ENCODE measurements at places on chromosomes 1 and 21.

- no peak for DNase-seq
Measured at GRCh38 chr1:212553676-212554075, 54.9 kb upstream of the ATF3 start.

GRCh38 chr1:228668553-228669241, 66.6 kb upstream of the RHOU start:
- DNase-seq: no peak

DNA sequence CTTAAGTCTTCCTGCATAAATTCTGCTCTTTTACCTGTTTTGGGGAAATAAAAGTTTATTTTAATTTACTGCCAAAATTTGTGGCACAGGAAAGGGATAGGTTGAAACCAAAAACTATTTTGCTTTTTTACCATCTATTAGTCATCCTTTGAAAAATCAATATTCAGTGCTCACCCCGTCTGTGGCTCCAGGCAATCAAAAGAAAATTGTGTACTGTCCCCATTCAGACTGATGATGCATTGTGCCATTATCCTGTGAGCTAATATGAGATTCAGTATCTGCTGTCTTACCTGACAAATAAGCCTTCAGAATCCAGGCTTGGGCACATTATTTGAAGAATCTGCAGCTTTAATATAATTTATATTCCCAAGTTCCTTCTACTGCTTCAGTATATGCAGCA, 650.7 kb downstream of the KIF26B start:
- no peak for DNase-seq

GRCh38 chr1:22491995-22492715, 40.5 kb downstream of the ZBTB40 start:
- no peak for DNase-seq

DNA sequence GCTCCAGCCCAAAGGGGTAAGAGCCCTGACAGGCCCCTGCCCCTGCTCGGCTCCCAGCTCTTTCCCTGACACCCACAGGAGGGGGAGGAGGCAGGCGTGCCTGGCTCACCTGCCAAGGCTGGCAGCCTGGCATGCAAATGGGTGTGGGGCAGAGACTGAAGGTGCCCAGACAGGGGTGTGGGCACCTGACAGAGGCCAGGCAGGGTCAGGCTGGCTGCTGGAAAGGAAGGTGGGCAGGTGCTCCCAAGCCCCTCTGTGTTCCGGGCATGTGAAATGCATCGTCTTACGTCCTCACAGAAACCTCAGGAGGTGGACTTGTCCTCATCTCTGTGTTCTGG, 19.4 kb upstream of the CASZ1 start:
- no peak for DNase-seq

Data from HFF-Myc (cell line).